Vagina (tissue), 2 donors: ENCODE measurements at places on chromosomes 16 and 17. TPM values are rescaled to one million over a fixed set of nuclear protein-coding genes. Genes with fewer than 3 reads are reported as not detected.

- DNase-seq = no peak
- H3K27ac ChIP-seq = peak within 1 kb of the TSS; percentile 91
- H3K27me3 ChIP-seq = no peaks in the 10 kb centered on the region
- no peaks in the 10 kb centered on the region for H3K36me3 ChIP-seq
Observed at GRCh38 chr17:19004421-19005136, at the start of gene FAM83G. FAM83G (minus strand) TSS chr17:19004764; CDS start chr17:19004041, 723 bp downstream.

CNTD1 gene
- not detected for total RNA-seq

SYNGR3 gene
- 8.3 TPM for total RNA-seq

HOXB1 gene
- total RNA-seq = not detected

- no peak overlapping the region for H3K4me3 ChIP-seq
- H3K4me1 ChIP-seq = peaks cover 22% of the 10 kb centered on the region
- H3K27ac ChIP-seq = no peak overlapping the region
Observed at GRCh38 chr17:39169101-39169500, 3.1 kb upstream of the ARL5C start.

DNA sequence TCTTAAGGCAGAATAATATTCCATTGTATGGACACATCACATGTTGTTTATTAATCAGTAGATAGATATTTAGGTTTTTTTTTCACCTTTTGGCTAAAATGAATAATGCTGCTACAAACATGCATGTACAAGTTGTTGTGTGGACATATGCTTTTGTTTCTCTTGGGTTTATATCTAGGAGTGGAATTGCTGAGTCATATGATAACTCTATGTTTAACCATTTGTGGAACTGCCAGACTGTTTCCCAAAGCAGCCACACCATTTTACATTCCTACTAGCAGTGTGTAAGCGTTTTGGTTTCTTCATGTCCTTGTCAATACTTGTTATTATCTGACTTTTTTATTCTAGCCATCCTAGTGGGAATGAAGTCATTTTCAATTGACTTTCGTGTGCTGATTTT, 21.3 kb downstream of the CYLD start:
- H3K4me1 ChIP-seq = peaks cover 8% of the 10 kb centered on the region
- no peaks in the 10 kb centered on the region for H3K36me3 ChIP-seq
- H3K4me3 ChIP-seq = no peak overlapping the region
- DNase-seq = no peak
- no peaks in the 10 kb centered on the region for H3K27me3 ChIP-seq

- H3K4me3 ChIP-seq = no peak overlapping the region
- no peaks in the 10 kb centered on the region for H3K27me3 ChIP-seq
- DNase-seq = no peak
Observed at GRCh38 chr16:86063760-86064405, 164.9 kb downstream of the IRF8 start.

- no peaks in the 10 kb centered on the region for H3K4me1 ChIP-seq
- no peaks in the 10 kb centered on the region for H3K36me3 ChIP-seq
- no peaks in the 10 kb centered on the region for H3K27me3 ChIP-seq
- DNase-seq = no peak
- H3K4me3 ChIP-seq = no peak overlapping the region
- H3K27ac ChIP-seq = no peak overlapping the region
Observed at GRCh38 chr16:25192096-25192495, 24.7 kb upstream of the AQP8 start.

DNA sequence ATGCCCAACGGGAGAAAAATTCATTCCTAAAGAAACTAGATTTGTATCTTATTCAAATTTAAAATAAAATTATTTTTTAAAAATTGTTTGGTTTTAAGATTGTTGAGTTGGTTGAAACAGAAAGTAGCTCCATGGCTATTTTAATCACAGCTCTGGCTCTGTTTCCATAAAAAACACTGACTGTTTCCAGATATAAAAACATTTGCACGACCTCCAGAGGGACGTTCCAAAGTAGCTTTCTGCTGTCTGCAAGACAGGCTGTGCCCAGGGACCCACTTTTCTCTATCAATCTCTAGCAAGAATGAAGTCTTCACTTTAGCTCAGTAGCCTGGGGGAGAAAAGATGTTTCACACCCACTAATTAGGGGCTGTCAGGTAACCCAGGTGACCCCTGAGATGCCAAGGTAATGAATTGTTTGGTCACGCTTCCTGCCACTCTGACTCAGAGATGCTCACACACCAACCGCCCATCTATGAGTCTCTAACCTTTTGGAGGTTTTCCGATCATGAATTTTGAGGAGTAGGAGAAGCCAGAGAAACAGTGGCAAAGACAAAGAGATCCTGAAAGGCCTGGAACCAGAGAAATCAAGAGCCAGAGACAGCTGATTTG, 220.1 kb upstream of the SOX9 start:
- no peaks in the 10 kb centered on the region for H3K36me3 ChIP-seq
- H3K4me3 ChIP-seq = no peak overlapping the region

- no peaks in the 10 kb centered on the region for H3K27me3 ChIP-seq
- no peaks in the 10 kb centered on the region for H3K36me3 ChIP-seq
- H3K27ac ChIP-seq = no peak overlapping the region
- H3K4me3 ChIP-seq = no peak overlapping the region
- no peaks in the 10 kb centered on the region for H3K4me1 ChIP-seq
Observed at GRCh38 chr17:38861399-38861843, 7.9 kb upstream of the RPL23 start.

DNA sequence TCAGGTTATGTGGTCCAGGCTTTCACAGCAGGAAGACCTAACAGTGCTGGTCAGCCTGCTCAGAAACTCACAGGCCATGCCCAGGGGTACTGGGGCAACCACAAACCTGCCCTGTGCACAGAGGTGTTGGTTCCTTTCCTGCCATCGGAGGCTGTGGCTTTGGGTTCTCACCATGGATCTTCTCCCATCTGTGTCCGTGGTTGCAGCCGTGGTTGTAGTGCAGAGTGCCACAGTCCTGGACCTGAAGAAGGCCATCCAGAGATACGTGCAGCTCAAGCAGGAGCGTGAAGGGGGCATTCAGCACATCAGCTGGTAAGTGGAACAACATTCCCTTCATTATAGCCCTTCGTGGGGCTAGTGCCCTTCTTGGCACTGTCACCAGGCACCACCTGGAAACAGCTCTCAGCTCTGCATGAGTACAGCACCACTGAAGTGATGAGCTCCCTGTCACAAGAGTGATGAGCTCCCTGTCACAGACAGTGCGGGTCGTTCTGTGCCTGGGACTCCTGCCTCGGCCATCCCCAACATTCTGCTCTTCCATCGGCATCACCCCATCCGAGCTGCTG, 2.0 kb downstream of the SNRNP25 start:
- H3K4me3 ChIP-seq = no peak overlapping the region
- DNase-seq = no peak
- H3K27ac ChIP-seq = no peak overlapping the region
- no peaks in the 10 kb centered on the region for H3K27me3 ChIP-seq
- peaks cover 20% of the 10 kb centered on the region for H3K4me1 ChIP-seq

DNA sequence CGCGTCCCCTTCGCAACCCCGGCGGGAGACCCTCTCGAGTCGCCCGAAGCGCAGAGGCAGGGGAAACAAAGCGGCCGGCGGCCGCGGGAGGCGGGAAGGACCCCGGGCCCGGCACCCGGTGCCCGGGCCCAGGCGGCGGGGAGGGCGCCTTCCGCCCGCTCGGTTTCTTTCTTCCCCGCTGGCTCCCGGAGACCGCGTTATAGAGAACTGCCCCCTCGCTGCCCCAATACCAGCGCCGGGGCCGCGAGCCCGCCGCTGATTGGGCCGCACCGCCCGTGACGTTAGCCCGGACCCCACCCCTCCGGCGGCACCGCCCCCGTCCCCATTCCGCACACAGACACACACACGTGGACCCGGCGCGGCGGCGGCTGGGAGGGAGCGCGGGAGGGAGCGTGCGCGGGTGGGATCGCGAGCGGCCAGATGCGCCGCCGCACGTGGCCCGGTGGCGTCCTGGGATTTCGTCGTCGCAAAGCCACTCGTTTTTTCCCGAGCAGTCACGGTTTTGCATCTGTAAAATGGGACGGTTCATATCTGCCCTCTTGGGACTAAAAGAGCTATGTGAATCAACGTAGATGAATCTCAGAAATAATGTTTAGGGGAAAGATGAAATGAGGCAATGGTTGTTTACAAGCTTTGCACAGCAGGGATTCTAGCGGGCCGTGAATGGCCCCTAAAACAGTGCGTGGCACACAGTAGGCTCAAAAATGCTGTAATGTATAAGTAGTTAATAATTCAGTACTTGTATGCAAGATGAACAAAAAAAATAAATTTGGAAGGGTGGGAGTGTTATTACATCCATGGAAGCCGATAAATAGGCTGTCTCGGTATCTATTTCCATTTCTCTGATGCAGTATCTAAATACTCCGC, at the start of gene EPOP:
Gene EPOP (minus strand): TSS at position 209 of the 867 bp plus-strand sequence. CDS start 462 bp downstream, outside the sequence.
- H3K27me3 ChIP-seq = peaks cover 22% of the 10 kb centered on the region
- H3K4me1 ChIP-seq = peaks cover 34% of the 10 kb centered on the region
- peak within 1 kb of the TSS; percentile 48 for H3K4me3 ChIP-seq
- no peaks in the 10 kb centered on the region for H3K36me3 ChIP-seq
- no peak for DNase-seq
